ENCODE measurements at places on chromosomes 12 and 14. TPM values are rescaled to one million over a fixed set of nuclear protein-coding genes. Genes with fewer than 3 reads are reported as not detected.

MAP3K9 gene
- total RNA-seq: 27.6 TPM

GNB3 gene
- 7.0 TPM for total RNA-seq

NANOG gene
- total RNA-seq: 0.64 TPM

PTHLH gene
- 0.93 TPM for total RNA-seq

OTX2 gene
- 0.27 TPM for total RNA-seq

ADSS1 gene
- total RNA-seq: 9.7 TPM

ACSM4 gene
- not detected for total RNA-seq

CCDC175 gene
- total RNA-seq: 0.20 TPM

ABCC9 gene
- 0.16 TPM for total RNA-seq

CD69 gene
- not detected for total RNA-seq

OASL gene
- not detected for total RNA-seq

FBLN5 gene
- total RNA-seq: 6.9 TPM

GALNT9 gene
- total RNA-seq: 0.36 TPM

KHNYN gene
- 77.4 TPM for total RNA-seq

MED6 gene
- total RNA-seq: 47.1 TPM

HNRNPC gene
- 690 TPM for total RNA-seq

TSPAN19 gene
- not detected for total RNA-seq

DTX3 gene
- total RNA-seq: 83.0 TPM

GRCh38 chr12:86137936-86138335 is 118.3 kb downstream of the MGAT4C start:
- no peak for DNase-seq

- DNase-seq: no peak
These were observed 167.5 kb downstream of the BTG1 start for GRCh38 chr12:91978143-91978542.

DNA sequence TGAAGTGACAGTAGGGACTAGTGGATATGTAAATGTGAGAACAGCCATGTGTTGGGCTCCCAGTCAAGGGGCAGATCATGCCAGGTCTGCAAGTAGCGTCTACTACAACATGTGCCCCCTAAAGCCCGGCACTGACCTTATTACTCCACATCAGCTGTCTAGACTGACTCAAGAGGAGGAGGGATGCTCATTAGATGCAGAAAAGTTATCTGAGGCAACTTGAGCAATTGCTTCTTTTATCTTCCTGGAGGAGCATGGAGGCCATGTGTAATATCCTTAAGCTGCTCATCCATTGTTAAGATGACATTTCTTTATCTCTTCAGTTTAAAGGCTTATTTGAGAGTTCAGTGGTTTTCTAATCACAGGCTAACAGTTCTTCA is 404.7 kb upstream of the FLRT2 start:
- no peak for DNase-seq

DNA sequence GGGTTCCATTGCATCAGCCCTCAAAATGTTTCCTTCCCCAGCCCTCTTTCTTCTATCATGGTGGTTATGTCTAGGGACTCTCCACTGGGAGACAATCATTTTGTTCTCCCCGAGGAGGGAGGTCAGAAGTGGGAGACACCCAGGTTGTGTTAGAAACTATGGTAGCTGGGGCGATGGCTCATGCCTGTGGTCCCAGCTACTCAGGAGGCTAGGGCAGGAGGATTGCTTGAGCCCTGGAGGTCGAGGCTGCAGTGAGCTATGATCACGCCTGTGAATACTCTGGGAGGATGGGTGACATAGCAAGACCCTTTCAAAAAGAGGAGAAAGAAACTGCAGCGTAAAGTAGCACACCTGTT is 13.0 kb upstream of the LRRC23 start:
- DNase-seq: no peak

- no peak for DNase-seq
These were observed 190.1 kb downstream of the BCL11B start for GRCh38 chr14:99081880-99082279.

DNA sequence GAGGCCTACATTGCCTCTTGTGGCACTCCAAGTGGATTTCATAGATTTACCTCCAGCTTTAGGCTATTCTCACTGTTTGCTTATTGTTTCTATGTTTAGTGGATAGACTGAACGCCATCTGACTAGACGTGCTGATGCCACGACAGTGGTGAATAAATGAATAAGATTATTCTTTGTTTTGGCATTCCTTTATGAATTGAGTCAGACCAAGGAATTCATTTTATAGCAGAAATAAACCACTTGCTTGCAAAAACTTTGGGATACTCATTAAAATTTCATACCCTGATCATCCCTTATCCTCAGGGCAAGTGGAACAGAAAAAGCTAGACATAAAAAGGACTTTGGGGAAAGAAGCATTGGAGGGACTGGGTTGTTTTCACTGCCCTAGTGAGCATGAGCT is 71.7 kb upstream of the FERMT2 start:
- DNase-seq: no peak

- DNase-seq: no peak
These were observed 5.7 kb upstream of the ATG101 start for GRCh38 chr12:52063981-52064649.

- no peak for DNase-seq
These were observed 231.0 kb upstream of the HMGA2 start for GRCh38 chr12:65593239-65593701.

- DNase-seq: no peak
These were observed 321.8 kb downstream of the SNAPC1 start for GRCh38 chr14:62084020-62084419.

DNA sequence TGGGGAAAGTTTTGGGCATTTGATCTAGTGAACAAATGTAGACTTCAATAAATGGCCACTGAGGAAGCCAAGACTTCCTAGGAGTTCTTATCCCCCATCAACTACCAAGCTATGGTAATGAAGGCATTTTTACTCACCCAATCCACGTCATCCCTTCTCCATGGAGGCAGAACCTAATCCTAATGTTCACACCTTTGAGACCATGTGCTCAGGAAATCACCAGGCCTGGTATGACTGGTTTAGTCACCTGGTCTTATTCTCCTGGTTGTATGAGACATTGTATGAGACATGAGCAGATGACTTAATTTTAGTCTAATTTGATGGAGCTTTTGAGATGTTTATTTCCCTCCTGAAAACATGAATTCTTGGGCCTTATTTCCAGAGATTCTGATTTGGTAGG is 88.6 kb downstream of the PAX9 start:
- DNase-seq: no peak

DNA sequence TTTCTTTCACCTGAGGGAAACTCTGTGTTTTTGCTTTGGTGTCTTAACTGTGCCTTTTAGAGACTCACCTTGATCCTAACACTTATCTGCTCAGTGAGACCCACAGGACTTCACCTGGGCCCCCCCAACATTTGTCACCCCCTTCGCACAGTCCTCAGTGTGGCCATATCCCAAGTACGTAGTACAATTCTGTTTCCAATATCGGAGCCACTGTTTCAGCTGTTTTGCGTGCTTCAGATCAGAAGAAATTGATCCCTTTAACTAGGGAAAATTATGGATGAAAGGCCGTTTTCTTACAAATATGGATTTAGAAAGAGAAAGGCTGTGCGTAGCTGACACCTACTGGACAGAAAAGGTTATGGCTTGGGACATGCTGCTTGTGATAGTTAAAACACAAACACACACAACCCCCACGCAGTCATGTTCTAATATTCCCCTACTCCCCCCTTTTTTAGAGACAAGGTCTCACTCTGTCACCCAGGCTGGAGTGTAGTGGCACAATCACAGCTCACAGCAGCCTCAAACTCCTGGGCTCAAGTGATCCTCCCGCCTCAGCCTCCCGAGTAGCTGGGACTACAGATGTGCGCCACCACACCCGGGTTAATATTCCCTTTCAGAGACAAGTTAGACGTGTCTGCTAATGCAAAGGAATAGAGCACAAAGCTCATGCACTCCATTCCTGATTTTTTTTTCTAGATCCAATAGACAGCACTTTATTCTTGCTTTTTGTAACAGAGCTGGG is 3.6 kb upstream of the SLC7A8 start:
- DNase-seq: no peak

GRCh38 chr14:91420686-91421085 is 3.1 kb upstream of the CCDC88C start:
- no peak for DNase-seq

GRCh38 chr12:23770202-23770938 is 179.1 kb downstream of the SOX5 start:
- DNase-seq: no peak

GRCh38 chr14:69055999-69056788 is 77.1 kb upstream of the ACTN1 start:
- DNase-seq: no peak

GRCh38 chr12:51349026-51349425 is 2.5 kb upstream of the CELA1 start:
- no peak for DNase-seq

DNA sequence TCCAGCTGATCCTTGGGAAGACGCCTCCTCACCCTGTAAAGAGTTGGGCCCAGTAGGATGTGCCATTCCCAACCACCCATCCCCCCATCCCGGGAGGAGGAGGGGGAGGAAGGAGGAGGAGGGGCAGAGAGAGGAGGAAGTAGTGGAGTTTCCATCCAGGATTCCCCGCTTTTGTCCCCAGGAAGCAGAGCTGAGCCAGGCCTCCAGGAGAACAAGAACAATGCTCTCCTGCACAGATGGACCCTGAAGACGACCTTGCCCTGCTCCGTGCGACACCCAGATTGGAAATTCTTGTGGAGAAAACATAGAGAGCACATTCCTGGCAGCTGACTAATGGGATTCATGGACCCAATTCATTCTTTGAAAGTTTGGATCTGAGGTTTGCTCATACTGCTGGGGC is 132.3 kb upstream of the CRY1 start:
- no peak for DNase-seq

- DNase-seq: no peak
These were observed 290.2 kb upstream of the NPAS3 start for GRCh38 chr14:32648434-32648833.

- no peak for DNase-seq
These were observed 117.7 kb downstream of the SLC38A6 start for GRCh38 chr14:61098721-61099120.

DNA sequence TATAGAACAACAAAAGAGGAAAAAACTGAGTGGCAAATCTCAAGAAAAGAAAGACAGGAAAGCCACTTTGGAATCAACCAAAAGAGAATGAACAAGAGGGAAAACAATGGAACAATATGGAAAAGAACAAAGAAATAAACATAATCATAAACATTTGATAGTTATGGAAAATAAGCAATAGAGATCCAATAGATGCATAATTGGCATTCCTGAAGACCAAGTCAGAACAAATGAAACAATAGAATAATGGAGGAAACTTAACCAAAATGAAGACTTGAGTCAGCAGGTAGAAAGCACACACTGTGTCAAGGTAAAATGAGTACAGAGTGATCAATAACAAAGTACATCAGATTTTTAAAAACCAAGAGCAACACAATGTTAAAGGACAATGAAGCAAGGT is 10.1 kb upstream of the RPS6KA5 start:
- no peak for DNase-seq

DNA sequence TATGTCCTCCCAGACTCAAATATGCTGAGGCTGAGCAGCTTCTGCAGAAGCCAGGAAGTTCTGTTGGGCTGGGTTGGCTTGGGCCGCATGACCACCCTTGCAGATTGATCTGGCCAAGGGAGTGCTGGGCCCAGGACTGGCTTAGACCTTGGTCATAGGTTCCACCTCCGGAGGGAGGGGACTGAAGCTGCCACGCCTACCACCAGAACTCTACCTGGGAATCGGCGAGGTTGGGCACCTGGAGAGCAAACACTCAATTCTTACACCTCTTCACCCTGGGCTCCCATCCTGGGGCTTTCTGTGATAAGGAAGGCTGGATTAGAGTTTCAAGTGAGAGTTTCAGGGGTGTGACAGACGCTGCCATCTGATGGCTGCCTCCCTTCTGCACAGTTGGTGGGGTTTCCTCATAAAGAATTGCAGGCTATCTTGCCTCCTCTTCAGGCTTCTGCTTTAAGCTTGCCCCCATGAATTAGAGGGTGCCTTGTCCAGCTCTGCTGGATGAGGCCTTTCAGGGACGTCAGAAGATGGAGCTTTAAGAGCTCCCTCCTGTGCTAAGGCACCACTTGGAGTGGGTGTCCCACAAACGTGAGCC is 5.8 kb downstream of the SLC24A4 start:
- DNase-seq: no peak

DNA sequence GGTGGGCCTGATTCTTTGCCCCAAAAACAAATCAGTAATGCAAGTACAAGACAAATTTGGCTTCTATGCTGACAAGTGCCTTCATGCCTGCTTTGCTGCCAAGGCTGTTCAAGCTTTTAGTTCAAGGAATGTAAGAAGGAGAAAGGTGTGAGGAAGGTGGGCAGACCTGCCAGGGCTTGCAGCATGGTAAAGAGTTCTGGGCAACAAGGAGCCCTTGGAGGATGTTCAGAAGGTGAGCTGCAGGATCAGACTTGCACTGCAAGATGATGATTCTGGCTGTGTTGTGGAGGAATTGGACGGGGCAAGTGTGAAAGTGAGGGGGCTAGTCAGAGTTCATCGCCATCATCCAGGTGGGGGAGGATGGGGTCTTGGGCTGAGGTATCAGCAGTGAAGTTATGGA is 167.9 kb downstream of the NUAK1 start:
- no peak for DNase-seq

GRCh38 chr12:98504368-98504617 is 11.1 kb upstream of the TMPO start:
- DNase-seq: no peak

DNA sequence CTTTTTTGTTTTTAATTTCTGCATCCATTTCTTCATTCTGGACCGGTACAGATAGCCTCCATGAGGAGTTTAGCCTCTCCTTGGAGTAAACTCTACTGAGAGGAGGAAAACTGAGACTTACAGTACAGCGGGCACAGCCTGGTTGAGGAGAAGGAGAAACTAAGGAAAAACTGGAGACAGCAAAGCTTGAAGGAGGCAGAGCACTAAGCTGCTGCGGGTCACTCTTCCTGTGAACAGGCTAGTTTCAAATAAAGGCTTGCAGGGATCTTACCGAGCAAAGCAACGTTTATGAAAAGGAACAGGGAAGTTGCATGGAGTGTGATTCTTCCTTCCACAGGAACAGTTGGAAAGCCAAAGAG is 348 bp upstream of the SSTR1 start:
- DNase-seq: no peak

- no peak for DNase-seq
These were observed 1.2 kb downstream of the SOCS2 start for GRCh38 chr12:93573552-93574223.

DNA sequence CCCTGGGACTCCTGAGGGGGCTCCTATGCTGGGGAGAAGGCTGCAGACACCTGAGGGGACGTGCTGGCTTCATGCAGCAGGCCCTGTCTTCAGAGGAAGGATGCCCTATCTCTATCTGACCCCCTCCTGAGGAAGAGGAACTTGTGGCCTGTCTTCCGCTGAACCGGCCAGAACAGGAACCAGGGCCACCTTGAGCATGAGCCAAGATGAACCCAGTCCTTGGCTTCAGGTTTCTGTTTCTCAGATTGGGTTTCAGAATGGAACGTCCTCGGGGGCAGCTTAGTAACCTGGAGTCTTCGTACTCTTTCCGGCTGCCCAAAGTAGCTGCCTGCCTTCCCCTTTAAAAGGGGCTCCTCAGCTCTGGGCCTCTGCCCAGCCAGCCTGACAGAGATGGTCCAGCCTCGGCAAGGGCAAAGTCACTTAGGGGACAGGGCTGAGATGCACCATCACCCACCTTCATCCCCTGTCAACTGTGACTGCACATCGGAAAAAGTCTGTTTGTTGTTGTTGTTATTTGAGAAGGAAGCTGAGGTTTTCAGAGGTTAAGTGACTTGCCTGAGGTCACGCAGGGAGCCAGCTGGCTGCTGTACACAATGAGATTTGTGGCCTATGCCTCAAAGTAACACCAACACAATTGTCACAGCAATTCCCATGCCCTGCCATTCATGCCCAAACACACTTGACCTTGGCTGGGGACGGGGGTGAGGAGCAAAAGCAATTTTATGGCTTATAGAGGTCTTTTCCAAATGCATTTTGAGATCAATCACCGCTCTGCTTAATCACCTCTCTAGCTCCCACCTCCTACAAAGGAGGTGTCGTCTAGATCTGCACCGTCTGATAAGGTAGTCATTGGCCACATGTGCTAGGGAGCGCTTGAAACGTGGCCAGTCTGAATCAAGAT is 13.4 kb downstream of the ASB2 start:
- DNase-seq: no peak

Data from progenitor cell of endocrine pancreas (in vitro differentiated cells).